CD4-positive, CD25-positive, alpha-beta regulatory T cell (primary cell): ENCODE measurements at places on chromosomes 3 and 15.
A peak's percentile ranks its signal among the peaks of the same experiment; 100 is the strongest.

- no peak for DNase-seq
These were observed 341.0 kb upstream of the UBE2E2 start for GRCh38 chr3:22862111-22862510.

DNA sequence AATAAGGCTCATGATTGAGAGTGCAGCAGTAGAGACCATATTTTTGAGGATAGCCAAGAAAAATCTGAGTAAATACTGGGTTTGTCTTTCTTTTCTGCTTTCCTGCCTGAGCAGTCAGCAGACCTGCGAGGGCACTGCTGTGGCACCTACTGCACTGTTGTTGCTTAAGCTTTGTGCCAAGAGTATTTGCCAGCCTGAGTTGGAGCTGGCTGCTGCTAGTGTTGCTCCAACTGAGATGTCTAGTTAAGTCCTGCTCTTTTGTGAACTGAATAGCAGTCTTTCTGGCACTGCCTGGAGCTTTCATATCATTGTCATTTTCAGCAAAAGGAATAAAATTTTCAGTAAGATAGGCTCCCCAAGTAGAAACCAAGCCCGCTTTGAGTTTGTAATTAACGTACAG lies 214.5 kb upstream of the P2RY1 start:
- no peak for DNase-seq

GRCh38 chr3:46098319-46098761 lies 71.1 kb upstream of the XCR1 start:
- DNase-seq = peak; percentile 46

DNA sequence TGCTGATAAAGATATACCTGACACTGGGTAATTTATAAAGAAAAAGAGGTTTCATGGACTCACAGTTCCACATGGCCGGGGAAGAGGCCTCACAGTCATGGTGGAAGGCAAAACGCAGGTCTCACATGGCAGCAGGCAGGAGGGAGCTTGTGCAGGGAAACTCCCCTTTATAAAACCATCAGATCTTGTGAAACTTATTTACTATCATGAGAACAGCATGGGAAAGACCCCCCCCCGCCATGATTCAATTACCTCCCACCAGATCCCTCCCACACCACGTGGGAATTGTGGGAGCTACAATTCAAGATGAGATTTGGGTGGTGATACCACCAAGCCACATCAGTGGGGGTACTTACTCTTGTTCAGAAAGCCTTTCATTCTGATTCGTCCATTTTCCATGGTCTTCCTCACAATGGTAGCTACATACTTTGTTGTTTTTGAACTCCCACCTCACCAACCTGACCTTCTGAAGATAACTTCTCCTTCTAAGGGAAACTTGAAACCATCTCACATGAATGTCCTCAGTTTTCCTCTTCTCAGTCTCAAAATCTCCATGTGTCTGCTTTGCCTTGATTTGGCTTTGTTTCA lies 275.6 kb upstream of the PROK2 start:
- no peak for DNase-seq

GRCh38 chr3:129655291-129655700 lies 48.8 kb upstream of the PLXND1 start:
- DNase-seq = no peak

DNA sequence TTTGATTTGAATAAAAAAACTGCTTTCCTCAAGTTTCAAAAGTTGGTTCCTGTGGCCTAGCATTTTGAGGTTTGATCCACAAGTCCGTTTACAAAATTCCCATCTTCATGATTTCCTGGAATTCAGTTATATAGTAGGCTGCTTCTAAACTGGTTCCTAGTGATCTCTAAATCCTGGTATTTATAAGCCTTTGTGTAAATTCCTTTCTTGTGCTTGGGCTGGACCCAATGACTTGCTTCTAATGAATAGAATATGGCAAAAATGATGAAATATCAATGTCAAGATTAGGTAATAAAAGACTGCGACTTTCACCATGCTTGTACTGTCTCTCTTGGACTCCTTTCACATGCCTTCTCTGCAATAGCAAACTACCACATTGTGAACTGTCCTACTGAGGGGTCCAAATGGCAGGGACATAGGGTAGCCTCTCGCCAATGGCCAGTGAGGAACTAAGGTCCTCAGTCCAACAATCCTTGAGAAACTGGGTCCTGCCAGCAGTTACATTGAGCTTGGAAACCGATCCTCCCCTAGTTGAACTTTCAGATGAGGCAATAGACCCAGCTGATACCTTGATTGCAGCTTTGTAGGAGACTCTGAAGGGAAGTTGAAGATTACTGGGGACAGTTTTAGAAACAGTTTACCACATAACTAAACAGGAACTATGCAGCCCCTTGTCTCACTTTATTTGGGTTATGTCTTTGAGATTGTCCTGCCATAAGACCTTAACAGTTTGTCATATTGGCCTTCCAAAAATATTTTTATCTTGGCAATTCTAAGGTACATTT lies 303.9 kb upstream of the TBC1D5 start:
- no peak for DNase-seq

DNA sequence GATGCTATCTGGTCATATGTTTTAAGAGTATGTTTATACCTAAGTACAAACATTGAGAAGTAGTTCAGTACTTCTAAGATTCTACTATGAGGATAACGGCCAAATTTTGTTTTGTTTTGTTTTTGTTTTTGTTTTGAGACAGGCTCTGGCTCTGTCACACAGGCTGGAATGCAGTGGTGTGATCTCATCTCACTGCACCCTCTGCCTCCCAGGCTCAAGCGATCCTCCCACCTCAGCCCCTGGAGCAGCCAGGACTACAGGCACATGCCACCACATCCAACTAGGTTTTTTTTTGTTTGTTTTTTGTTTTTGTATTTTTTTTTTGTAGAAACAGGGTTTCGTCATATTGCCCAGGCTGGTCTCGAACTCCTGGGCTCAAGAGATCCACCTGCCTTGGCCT lies 47.5 kb upstream of the RPS17 start:
- DNase-seq = no peak

DNA sequence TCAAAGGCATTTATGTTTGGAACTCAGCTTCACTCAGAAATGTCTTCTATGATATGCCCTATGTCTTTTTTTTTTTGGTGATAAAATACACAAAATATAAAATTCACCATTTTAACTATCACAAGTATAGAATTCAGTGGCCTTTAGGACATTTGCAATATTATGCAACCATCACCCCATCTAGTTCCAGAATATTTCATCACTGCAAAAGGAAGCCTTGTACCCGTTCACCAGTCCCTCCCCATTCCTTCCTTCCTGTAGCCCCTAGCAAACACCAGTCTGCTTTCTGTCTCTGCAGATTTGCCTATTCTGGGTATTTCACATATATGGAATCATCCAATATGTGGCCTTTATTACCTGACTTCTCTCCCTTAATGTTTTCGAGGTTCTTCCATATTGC lies 134.8 kb downstream of the ADAMTS9 start:
- DNase-seq = no peak

GRCh38 chr3:183435661-183436060 lies 7.2 kb upstream of the MCF2L2 start:
- DNase-seq = peak; percentile 49

- DNase-seq = peak; percentile 82
These were observed 7.9 kb downstream of the FAH start for GRCh38 chr15:80160570-80161156.

GRCh38 chr15:48775546-48775945 lies 35.3 kb downstream of the CEP152 start:
- no peak for DNase-seq

- DNase-seq = no peak
These were observed 2.8 kb downstream of the CAV3 start for GRCh38 chr3:8736436-8736835.

DNA sequence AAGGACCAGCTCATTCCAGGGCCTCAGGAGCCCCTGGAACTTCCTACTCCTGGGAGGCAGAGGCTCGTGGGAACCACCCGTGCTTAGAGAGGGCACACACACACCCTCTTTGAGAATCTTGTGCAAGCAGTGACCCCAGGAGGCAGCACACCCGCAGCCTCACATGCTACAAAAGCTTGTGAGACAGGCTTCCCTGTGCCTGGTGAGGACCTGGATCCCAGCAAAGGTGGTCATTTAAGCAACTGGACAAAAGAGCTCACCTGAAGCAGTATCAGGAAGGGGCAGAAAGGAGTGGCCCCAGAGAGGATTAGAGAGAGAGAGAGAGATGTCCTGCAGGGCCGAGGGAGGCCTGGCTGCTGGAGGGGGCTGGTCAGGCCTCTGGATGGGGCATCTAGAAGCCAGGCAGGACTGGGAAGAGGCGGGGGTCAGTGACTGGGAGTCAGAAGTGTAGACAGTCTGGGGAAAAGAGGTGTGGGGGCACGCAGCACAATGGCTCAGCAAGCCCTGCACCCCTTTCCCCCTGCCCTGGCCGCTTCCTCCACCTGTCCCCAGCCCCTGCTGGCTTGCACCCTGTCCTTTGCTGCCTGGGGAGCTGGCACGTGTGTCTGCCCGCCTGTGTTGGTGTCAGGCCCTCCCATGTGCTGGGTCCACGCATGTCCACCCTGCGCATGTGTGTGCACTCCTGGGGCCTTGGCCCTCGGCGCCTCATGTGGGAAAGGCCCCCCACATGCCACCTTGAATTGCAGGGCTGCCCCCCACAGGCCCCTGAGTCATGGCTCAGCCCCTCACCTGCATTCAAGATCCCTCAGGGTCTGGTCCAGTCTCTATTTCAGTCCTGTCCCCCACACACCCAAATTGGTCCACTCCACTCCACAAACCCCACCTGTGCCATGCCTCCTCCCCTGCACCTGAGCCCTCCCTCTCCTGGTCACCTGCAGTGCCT lies 36.9 kb downstream of the TSPAN3 start:
- no peak for DNase-seq

GRCh38 chr3:137835096-137835495 lies 71.0 kb downstream of the SOX14 start:
- DNase-seq = no peak

GRCh38 chr3:175564363-175564762 lies 705.2 kb downstream of the NAALADL2 start:
- no peak for DNase-seq

- no peak for DNase-seq
These were observed 459.5 kb downstream of the NR2F2 start for GRCh38 chr15:96790004-96790403.

DNA sequence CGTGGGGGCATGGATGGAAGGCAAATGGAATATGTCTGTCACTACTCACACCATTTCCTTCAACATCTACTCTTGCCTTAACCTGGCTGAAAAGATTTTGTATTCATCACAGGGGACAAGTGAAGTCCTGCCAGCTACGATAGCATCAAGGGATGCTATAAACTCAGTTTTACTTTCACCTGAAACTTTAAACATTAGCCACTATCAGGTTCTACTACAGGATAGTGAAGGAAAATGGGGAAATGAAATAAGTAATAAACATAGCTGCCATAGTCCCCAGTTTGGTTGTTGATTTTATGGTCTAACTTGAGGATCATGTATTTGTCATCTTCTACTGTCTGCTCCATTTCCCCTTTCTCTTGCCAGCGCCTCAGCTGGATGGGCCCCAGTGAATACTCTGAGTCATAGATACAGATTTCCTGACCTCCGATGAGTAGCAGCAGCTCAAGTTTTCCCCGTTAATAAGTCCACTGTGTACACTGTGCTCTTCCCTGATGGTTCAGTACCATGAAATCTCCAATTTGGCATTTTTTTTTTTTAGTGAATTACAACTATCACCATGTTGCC lies 338.2 kb upstream of the SLCO3A1 start:
- no peak for DNase-seq

- no peak for DNase-seq
These were observed 196.2 kb downstream of the ROBO2 start for GRCh38 chr3:77236118-77236517.

DNA sequence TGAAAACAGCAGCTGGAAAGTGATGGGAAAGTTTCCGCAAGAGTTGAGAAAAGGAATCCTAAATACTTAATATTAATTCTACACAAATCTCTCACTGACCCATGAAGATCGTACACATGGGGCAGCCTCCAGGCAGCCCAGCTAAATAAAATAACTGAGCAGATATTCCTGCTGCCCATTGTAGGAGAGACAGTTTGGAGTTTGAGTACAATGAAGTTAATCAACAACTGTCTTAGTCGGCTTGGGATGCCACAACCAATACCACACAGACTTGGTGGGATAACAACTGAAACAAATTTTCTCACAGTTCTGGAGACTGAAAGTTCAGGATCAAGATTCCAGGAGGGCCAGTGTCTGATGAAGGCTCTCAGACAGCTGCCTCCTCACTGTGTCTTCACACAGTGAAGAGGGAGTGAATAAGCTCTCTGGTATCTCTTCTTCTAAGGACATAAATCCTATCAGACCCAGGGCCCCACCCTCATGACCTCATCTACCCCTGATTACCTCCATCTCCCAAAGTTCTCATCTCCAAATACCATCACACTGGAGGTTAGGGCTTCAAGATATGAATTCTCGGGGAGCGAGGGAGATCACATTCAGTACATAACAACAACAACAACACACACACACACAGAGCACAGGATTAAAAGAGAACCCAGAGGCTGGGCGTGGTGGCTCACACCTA lies 9.7 kb downstream of the TRPM7 start:
- DNase-seq = no peak

DNA sequence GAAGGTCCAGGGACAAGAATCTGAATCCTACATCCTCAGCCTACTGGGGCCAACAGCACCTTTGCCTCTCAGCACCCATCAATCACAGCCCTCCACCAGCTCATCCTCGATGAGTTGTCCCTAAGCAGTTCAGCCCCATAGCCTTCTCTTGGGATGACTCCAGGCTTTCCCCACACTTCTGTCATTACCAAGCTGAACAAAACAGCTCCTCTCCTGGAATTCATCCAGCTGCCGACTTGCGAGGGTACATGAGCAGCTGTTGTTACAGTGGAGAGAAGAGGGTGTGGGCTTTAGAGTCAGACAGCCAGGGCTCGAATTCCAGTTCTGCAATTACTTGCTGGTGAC lies 69.0 kb upstream of the THBS1 start:
- no peak for DNase-seq

DNA sequence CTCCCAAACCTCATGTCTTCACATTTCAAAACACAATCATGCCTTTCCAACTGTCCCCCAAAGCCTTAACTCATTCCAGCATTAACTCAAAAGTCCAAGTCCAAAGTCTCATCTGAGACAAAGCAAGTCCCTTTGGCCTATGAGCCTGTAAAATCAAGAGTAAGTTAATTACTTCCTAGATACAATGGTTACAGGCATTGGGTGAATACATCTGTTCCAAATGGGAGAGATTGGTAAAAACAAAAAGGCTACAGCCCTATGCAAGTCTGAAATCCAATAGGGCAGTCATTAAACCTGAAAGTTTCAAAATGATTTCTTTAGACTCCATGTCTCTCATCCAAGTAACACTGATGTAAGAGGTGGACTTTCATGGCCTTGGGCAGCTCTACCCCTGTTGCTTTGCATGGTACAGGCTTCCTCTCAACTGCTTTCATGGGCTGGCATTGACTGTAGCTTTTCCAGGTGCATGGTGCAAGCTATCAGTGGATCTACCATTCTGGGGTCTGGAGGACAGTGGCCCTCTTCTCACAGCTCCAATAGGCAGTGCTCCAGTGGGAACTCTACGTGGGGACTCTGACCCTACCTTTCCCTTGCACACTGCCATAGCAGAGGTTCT lies 55.0 kb upstream of the PLSCR4 start:
- DNase-seq = no peak
